ENCODE measurements at places on chromosomes 3 and 15.

- DNase-seq: no peak
Measured at GRCh38 chr3:55143336-55143735, 215.5 kb upstream of the LRTM1 start.

DNA sequence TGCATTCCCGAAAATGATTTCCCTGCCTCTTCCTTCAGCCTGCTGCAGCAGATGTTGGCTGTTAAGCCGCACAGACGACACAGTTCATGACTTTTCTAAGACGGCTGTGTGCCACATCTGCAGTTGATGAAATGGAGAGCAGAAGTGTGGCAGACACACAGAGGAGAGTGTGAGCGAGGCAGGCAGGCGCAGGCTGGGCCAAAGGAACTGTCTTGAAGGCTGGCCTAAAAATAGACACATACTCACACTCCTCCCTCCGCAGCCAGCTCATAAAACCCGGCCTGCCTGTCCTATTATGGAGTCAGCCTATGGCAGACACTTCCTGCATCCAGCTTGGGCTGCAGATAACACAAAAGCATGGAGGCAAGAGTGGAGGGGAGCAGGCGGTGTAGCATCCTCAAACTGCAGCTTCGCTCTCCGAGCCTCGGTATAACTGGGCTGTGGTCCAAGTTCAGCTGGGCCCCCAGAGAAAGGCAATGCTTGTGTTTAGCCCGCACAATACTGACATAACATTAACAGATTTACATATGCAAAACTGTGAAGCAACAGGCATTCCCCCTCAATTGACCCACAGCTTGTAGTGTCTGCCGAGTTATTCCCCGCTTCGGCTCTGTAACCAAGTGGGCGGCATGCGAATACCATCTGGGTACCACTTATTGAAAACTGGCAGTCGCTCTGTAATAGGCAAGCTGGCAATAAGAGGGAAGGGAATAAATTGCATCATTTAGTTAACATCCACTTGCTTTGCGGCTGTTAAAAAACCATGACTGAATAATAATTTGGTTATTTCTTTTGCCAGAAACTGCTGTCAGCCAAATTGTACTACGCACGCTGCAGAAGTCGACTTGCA, 40.8 kb downstream of the FOXP1 start:
- no peak for DNase-seq

DNA sequence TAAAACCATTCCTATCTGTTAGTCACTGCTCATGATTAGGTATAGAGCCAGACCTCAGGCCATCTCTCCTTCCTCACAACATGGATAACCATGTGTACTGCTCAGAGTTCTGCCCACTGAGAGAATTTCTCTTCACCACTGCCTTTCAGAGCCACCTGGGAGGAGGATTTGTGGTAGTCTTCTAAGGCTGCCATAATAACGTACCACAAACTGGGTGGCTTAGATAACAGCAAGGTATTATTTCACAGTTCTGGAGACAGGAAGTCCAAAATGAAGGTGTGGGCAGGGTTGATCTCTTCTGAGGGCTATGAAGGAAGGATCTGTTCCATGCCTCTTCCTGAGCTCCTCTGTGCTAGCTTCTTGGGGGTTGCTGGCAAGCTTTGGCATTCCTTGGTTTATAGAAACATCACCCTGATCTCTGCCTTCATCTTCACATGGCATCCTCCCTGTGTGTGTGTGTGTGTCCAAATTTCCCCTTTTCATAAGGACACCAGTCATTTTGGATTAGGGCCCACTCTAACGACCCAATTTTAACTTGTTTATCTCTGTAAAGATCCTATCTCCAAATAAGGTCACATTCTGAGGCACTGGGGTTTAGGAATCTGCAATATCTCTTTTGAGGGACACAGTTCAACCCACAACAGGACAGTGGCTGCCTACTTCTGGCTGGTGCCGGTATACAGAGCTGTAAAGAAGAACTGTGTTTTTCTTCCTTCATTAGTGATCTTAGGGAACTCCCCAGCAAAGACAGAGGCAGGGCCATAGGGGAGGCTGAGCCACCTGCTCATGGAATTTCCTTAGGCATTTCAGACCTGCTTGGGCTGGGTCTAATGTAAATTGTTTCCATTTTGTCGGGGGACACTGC, 42.1 kb upstream of the NOX5 start:
- DNase-seq: no peak

- DNase-seq: no peak
Measured at GRCh38 chr3:192422321-192422996, 304.9 kb downstream of the FGF12 start.

GRCh38 chr15:85473455-85473854, 93.1 kb downstream of the AKAP13 start:
- DNase-seq: no peak
